ENCODE measurements at places on chromosomes 1 and 21. TPM values are rescaled to one million over a fixed set of nuclear protein-coding genes. Genes with fewer than 3 reads are reported as not detected.

Gene DNM3
- 2.2 TPM for polyA plus RNA-seq

Gene ORC1
- polyA plus RNA-seq: 3.8 TPM

Gene ITLN1
- polyA plus RNA-seq: 8.6 TPM

Gene GNG4
- polyA plus RNA-seq: 0.44 TPM

Gene KCNE2
- polyA plus RNA-seq: 0.45 TPM

Gene FCGR3A
- 0.99 TPM for polyA plus RNA-seq

Gene OR2T6
- not detected for polyA plus RNA-seq

Gene ITLN2
- not detected for polyA plus RNA-seq

Gene NBPF4
- polyA plus RNA-seq: not detected

Gene FABP3
- polyA plus RNA-seq: 139 TPM

Gene CSMD2
- 0.52 TPM for polyA plus RNA-seq

Gene LCK
- polyA plus RNA-seq: 0.87 TPM

Gene NOS1AP
- polyA plus RNA-seq: 1.6 TPM

Gene KLHDC7A
- polyA plus RNA-seq: not detected

Gene BSND
- polyA plus RNA-seq: 0.03 TPM

Gene CHD5
- polyA plus RNA-seq: 0.11 TPM

Gene FCRL2
- polyA plus RNA-seq: not detected

Gene LINGO4
- polyA plus RNA-seq: 0.42 TPM

Gene SIK1
- 6.8 TPM for polyA plus RNA-seq

Gene MCOLN2
- 0.20 TPM for polyA plus RNA-seq

Gene FMN2
- 0.24 TPM for polyA plus RNA-seq

Gene INSRR
- 0.40 TPM for polyA plus RNA-seq

Gene UBXN10
- 0.24 TPM for polyA plus RNA-seq

Gene SPRR2B
- polyA plus RNA-seq: not detected

Gene LYPD8
- polyA plus RNA-seq: not detected

Gene MIXL1
- 0.54 TPM for polyA plus RNA-seq

Gene ETNK2
- 4.0 TPM for polyA plus RNA-seq

Gene L1TD1
- 1.3 TPM for polyA plus RNA-seq

Gene ACBD6
- 43.8 TPM for polyA plus RNA-seq

Gene THEMIS2
- 3.7 TPM for polyA plus RNA-seq

Gene OR2AK2
- polyA plus RNA-seq: not detected

Gene TFF3
- 1.1 TPM for polyA plus RNA-seq
